ENCODE measurements at places on chromosomes 4 and X.

GRCh38 chr4:104625706-104626105 lies 131.0 kb upstream of the CXXC4 start:
- DNase-seq = no peak

GRCh38 chrX:151754641-151755215 lies 20.2 kb downstream of the CNGA2 start:
- DNase-seq = no peak

DNA sequence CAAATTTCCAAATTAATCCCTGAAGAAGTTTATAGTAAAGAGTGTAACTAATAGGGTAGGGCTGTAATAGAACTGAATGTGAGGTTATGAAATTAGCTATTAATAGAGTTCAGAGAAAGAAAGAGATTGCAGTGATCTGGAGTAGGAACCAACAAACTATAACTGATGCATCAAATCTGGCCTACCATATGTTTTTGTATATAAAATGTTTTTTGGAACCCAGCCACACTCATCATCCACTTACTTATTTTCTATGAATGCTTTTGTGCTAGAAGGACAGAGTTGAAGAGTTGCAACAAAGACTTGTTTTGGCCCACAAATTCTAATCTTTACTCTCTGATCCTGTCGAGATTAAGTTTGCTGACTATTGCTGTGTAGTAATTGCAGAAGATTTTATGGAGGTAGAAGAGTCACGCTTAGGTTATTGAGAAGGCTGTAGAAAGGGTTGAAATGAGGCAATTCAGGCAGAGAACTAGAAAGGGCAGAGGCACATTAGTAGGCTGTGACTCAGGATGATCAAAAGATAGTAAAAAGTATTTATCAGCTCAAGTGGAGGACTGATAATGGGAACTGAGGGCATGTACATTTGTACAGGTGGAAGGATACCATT lies 298.7 kb upstream of the EMCN start:
- DNase-seq = no peak

- no peak for DNase-seq
These were observed 1209.7 kb upstream of the PABPC4L start for GRCh38 chr4:135411251-135411650.
